ENCODE measurements at places on chromosomes 6 and 20. TPM values are rescaled to one million over a fixed set of nuclear protein-coding genes. Genes with fewer than 3 reads are reported as not detected.

DNA sequence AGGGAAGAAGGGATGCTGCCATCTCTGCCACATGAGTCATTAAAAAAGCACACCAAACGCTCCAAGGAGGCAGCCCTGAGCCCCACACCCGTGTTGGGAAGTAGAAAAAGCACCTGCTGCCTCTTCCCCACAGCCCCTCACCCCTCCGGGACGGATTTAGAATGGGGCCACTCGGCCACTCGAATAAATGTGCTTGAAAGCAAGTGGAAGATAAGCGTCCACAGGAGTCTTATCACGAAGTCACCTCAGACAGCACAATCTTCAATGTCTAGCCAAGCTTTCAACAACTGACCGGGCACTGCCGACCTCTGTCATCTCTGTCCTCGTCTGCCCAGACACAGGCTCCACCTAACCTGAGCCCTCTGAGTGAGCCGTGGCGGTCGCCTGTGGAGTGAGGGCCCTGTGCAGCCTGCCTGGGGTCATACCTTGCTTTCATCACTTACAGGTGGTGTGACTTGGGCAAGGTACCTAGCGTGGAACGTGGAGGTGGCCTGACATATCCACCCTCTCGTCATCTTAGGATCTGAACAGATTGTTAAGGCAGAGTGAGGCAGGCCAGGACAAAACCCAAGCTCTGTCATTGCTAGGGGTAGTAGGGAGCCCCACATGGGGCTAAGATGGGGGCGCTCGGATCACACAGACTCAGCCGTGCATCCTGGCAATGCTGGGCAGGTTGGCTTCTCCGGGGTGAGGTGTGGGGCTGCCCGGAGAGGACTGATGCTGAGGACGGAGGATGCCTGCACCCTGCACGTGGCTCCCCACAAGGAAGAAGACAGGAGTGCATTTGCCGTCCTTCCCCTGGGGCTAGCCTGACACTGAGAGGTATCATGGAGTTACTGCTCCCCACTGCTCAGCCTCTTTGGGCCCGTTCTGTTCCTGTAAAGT, 34.8 kb downstream of the PSMG4 start:
- DNase-seq: peak; percentile 68

DNA sequence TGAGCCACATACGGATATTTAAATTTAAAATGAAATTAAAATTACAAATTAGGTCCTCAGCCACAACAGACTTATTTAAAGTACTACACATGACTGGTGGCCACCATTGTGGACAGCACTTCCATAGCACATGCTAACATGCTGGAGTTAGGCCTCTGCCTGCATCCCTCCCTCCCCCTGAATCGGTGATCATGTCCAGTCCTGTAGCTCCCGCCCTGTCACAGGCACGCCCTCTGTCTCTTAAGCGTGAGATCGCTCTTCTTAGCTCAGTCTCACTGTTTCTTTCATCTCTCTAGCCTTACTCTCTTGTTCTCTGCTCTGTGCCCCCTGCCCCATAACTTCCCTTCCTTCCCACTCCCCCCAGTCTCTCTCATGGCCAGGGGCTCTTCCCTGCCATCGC, 28.9 kb downstream of the ELMO2 start:
- no peak for DNase-seq

- no peak for DNase-seq
Measured at GRCh38 chr20:4788314-4788713, 66.6 kb downstream of the PRND start.

DNA sequence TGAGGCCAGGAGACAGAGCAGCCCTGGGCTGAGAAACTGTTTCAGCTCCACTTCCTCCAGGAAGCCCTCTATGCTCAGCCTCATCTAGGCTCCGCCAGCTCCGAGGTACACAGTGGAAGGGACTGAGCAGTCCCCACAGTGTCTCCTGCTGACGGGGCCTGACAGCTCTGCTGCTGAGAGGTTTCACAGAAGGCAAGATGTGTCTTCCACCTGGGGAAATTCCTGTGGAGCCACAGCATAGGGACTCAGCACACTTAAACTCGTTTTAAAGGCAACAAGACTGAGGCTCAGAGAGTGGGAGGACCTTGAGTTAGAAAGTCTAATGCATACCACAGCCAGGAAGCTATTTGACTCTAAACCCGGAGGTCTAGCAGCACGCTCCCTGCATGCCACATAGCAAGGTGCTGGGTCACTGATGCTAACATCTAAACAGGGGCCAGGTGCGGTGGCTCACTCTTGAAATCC, 6.8 kb downstream of the ADA start:
- no peak for DNase-seq

DNA sequence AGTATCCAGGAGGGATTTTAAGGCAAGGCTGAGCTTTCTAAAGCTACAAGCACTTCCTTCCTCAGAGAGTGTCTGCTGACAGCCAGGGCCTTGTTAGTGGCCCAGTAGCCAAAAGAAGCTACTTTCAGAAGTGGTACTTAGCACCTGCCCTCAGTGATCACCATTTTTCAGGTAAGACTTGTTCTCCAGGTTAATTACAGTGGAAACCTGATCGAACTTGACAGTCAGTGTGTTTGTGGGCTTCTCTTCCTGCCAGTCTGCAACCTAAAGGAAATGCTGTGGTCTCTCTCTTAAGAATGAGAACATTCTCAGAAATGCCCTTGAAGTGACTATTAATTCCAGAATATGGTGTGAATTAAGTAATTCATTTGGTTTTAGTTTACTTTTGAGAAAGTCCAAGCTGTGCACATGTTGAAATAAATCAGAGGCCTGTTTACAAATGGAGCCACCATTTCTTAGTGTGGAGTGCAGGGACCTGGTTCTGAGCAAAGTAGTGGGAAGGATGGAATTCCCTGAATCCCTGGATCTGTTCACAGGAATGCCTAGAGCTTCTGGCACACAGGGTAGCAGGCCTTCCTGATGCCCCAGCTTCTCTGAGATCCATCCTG, 185.3 kb upstream of the AGPAT4 start:
- no peak for DNase-seq

GRCh38 chr6:16524380-16524707, 236.9 kb downstream of the ATXN1 start:
- no peak for DNase-seq

BPIFA1 gene
- total RNA-seq: not detected

ZBTB22 gene
- total RNA-seq: 22.1 TPM

PLCB4 gene
- 13.3 TPM for total RNA-seq

C6orf163 gene
- total RNA-seq: 1.2 TPM

Data from chondrocyte (in vitro differentiated cells).